ENCODE measurements at places on chromosomes 3 and 15.

- DNase-seq = no peak
These were observed 343.0 kb upstream of the PLSCR5 start for GRCh38 chr3:146948186-146948585.

- no peak for DNase-seq
These were observed 427.9 kb upstream of the BCHE start for GRCh38 chr3:166265153-166265552.

GRCh38 chr3:183018421-183019192, 38.3 kb upstream of the DCUN1D1 start:
- no peak for DNase-seq

DNA sequence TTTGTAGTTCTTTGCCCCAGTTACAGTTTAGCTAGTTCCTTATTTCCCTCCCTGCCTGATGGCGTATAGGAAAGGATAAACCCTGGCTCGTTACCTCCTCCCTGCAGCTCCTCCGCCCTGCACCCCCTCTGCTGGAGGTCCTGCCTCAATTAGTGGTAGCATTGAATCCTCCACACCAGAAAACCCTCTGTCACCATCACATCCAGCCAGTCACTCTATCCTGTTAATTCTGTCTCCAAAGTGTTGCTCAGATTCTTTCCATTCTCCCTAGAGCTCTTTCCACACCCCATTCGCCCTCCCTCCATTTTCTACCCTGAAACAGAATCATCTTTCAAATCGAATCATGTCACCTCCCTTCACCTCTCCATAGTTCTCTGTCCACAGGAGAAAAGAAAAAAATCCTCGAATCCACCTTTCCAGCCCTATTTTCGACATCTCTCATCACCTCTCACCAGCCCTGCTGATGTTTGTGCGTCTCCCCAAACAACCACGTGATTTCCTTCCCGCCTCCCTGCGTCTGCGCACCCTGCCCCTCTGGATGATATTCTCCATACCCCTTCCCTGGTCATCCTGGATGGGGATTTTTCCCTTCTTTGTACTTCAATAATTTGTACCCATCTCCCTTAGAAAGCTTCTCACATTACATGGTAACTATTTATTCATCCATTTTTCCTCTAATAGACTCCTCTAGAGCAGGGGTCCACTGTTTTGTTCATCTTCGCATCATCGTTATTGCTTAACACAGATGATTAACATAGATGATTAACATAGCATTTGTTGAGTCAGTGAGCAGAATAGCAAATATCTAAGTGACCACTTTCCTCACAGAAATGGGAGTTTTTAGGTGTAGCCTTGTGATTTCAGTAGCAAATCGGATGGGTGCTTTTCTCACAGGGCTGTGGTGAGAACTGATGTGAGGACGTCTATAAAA, 37.1 kb downstream of the MAP3K13 start:
- DNase-seq = no peak

DNA sequence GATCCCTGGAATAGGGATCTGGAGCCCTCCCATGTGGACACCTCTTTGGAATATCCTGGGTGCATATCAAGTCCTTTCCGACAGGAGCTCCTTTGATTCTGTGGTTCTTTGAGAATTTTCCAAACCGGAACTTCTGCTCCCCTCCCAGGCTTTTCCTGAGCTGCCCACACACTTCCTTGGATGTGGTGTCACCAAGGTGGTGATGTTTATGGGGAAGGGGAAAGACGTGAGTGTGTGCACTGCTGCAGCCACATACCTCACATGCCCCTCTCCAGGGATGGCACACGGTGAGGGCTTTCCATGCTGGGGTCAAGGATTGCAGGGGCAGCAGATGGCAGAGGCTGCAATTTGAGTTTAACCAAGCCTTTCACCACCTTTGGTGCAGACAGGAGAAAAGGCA, 27.9 kb upstream of the PSTPIP1 start:
- DNase-seq = no peak

- no peak for DNase-seq
These were observed 8.2 kb upstream of the PDHB start for GRCh38 chr3:58441514-58442450.

GRCh38 chr15:45183511-45183910, 4.3 kb downstream of the SHF start:
- no peak for DNase-seq

- no peak for DNase-seq
These were observed 168.0 kb downstream of the SHOX2 start for GRCh38 chr3:157938154-157938779.
